ENCODE measurements at places on chromosomes 5 and 9. TPM values are rescaled to one million over a fixed set of nuclear protein-coding genes. Genes with fewer than 3 reads are reported as not detected.

DNA sequence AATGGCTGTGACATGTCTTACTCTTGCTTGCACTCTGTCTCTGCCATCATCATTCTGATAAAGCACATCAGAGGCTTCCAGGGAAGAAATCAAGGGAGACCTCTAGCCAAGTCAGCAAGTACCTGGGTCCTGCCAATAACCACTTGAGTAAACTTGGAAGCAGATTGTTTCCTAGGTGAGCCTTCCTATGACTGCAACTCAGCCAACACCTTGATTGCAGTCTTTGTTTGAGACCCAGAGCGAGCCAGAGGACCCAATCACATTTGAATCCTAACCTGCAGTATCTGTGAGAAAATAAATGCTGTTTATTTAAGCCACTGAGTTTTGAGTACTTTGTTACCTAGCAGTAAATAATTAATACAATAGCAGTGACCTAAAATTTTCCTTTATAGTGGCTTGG lies 356.8 kb upstream of the CHD1 start:
- DNase-seq = no peak

GABBR2 gene
- total RNA-seq = 0.75 TPM

EQTN gene
- total RNA-seq = not detected

DNA sequence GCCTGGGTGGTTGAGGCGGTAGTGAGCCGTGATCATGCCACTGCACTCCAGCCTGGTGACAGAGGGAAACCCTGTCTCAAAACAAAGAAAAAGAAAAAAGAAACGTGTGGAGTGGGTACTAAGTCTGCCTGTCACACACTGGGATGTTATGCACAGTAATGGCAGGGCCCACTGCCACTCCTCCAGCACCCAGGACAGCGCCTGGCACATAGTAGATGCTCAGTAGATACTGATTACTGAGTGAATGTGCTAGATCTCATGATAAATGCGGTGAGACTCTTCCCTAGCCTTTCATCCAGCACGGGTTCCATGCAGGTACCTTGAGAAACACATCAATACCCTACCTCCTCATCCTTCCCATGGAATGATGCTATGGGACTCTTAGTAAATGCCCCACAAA lies 87.4 kb upstream of the HSPA9 start:
- DNase-seq = no peak

PCDHB4 gene
- not detected for total RNA-seq

GRCh38 chr9:119609277-119609971 lies 240.2 kb upstream of the BRINP1 start:
- DNase-seq = no peak

DNA sequence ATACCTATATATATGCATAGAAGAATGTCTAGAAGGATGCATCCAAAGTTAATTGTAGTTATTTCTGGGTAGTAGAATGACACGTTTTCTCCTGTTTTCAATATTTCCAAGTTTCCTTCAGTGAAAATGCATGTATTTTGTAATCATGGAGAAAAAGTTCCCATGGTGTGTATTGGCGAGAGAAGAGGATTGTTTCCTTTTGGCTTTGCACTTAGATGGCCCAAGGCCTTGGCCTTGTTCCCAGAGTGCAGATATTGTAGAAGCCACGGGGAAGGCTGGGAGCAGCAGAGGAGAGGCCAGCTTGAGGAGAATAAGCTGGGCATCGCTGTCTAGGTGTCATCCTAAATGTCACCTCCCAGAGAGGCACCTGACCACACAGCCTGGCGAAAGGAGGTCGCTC lies 44.0 kb downstream of the IRF1 start:
- DNase-seq = no peak

- DNase-seq = no peak
Observed at GRCh38 chr5:14406554-14406849, 175.1 kb upstream of the OTULINL start.

DNA sequence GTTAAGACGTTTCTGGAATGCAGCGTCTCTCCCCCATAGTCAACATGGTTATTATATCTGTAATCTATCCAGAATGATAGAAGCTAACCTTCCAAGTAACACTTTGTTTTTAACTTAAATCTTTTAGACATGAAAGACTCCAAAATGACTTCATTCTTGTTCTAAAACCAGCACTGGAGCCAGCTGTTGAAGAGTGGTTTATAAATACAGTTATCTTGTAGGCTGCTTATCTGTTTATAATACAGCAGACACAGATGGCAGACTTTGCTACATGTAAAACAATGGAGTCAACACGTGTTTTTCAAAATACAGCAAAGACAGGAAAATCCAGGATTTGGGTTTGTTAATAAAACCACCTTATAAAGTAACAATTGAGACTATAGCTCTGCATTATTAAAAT lies 48.8 kb upstream of the RETREG1 start:
- no peak for DNase-seq

DNA sequence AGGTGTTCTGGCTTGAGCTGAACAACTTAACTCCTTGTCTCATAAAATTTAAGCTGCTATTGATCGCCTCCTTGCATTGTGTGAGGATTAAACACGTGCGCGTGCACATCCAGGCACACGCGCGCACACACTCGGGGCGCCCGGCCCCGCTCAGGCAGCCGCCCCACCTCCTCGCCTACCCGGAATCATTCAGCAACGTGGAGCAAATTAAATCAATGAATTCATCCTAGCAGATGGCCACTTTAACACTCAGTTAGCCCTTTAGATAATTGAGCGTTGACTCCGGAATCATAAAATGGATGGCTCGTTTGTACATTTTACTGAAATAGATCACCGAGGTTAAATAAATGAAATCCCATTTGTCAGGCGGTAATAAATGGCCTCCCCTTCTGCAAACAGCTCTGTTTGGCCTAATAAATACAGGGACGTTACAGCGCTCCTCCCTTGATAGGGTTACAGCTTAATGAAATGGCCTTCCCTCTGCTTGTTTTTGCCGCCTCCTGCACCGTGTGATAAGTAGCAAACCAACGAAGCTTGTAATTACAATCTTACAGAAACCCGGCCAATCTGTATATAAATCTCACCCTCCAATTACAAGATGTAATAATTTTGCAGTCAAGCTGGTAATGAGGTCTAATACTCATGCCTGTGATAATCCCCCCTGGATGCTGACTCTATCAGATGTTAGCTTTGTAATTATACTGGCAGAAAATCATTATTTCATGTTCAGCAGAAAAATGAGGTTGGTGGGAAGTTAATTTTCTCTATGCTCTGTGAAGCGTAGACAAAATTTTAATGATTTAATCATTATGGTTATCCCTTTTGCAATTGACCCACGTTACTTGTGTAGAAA lies 229.7 kb upstream of the IRX4 start:
- no peak for DNase-seq

PRSS3 gene
- total RNA-seq = 5.7 TPM
